Pancreas (tissue), 10 donors: ENCODE measurements at places on chromosomes 7 and 10.

DNA sequence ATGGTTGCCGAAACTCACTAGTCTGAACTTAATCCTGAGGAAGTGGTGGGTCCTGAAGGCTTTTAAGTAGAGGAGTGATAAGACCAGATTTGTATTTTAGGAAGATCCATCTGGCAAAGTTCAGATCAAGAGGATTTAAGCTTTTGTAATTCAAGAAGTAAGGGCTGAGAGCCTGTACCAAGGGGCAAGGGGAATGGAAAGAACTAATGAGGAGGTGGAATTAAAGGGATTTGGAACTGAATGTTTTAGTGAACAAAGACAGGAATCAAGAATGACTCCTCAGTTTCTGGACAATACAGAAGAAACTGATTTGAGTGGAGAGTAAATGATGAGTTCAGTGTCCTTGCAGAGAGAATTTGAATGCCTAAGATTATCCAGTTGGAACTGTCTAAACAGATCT lies 249.0 kb downstream of the C7orf25 start:
- H3K27me3 ChIP-seq: no peaks in the 10 kb centered on the region
- no peak for DNase-seq
- H3K27ac ChIP-seq: no peak overlapping the region
- no peaks in the 10 kb centered on the region for H3K36me3 ChIP-seq

DNA sequence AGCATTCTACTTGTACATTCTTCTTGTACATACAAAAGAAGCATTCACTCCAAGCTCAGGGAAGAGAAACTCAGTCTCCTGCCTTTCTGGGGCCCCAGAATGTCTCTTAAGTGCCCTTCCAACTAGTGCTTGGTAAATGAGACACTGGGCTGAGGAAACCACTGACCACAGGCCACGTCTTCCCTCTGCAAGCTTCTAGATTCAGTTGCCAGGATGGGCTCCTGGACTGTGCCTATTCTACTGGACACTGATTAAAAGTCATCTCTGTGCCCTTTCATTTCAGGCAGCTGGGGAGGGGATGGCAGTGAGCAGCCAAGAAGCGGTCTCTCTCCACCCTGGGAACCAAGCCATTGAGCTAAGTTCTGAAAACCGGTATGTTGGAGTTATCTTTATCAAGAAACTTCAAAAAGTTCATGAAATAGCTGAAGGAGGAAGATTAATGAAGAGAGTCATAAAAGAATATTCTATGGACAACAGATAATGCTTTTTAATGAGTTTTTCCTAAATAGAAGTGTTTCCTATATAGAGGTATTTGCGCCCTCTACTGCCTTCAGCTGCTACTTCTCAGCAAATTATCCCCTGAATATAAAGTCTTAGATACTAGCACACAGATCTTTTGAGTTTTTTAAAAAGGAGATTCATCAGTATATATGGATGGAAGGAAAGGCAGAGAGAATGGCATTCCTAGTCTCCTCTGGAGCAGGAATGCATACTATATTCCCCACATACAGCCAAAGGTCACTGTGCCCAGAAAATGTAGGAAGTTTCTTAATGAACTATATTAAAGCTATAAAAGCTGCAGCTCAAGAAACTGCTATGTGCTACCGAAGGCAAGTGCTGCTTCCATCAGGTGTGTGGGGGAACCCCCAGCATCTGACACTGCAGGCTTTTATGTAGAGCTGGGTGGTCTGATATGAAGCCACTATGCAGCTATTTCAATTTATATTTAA lies 8.4 kb upstream of the IFIT1B start:
- peaks cover 23% of the 10 kb centered on the region for H3K4me1 ChIP-seq
- H3K27ac ChIP-seq: no peak overlapping the region
- no peaks in the 10 kb centered on the region for H3K27me3 ChIP-seq
- H3K4me3 ChIP-seq: no peak overlapping the region
- no peak for DNase-seq
- no peaks in the 10 kb centered on the region for H3K36me3 ChIP-seq

DNA sequence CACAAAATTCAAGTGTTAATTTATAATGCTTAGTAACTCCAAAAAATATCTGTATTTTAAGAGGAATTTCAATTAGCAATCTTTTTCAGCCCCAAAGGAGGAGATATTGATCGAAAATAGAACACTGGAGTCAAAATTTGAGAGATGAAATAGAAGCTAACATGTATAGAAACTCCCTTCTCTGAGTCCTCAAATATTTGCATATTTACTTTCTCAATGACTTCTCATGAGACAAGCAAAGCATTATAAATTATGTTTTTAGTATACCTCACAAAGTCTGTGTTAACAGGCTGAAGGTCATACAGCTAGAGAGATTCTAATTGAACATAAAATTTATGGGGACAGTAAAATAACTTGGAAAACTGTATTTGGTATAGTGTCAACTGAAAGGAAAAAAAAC lies 260.5 kb downstream of the GPAM start:
- H3K36me3 ChIP-seq: no peaks in the 10 kb centered on the region
- no peak for DNase-seq
- H3K4me1 ChIP-seq: no peaks in the 10 kb centered on the region
- no peak overlapping the region for H3K27ac ChIP-seq
- no peaks in the 10 kb centered on the region for H3K27me3 ChIP-seq

DNA sequence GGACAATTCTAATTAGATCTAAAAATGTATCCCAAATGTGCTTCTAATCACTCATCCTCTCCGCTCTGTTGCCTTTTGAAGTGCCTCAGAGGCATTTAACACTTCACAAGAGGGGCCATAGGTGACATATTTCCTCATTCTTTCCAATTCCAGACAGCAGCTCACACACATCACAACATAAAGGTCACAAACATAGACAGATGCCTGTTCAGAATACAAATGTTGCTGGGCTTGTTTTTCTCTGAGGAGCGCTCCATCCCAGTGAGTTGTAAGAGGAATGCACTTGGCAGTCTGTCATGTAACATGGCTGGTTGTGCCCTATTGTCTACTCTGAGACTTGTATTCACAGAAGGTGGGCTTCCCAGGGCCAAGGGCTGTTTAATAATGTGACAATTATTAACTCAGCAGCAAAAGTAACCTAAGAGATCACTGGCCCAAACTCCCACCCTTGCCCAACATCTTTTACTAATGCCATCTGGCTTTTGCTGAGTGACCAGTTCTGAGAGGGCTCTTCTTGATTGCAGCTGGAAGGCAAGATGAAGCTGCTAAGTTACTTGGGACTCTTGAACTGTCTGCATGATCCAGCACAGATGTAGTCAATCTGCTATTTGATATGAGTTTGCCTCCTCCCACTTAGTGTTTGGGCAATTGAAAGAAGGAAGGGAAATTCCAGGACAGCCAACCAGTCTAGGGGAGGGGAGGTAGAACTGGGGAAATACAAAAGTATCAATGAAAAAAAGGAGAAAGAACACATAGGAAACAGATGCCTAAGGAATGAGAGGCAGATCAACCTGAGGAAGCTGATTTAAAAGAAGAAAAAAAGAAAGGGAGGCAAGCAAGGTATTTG lies 13.6 kb downstream of the PON2 start:
- no peaks in the 10 kb centered on the region for H3K4me1 ChIP-seq
- no peaks in the 10 kb centered on the region for H3K27me3 ChIP-seq
- H3K36me3 ChIP-seq: no peaks in the 10 kb centered on the region
- no peak overlapping the region for H3K4me3 ChIP-seq
- no peak overlapping the region for H3K27ac ChIP-seq

DNA sequence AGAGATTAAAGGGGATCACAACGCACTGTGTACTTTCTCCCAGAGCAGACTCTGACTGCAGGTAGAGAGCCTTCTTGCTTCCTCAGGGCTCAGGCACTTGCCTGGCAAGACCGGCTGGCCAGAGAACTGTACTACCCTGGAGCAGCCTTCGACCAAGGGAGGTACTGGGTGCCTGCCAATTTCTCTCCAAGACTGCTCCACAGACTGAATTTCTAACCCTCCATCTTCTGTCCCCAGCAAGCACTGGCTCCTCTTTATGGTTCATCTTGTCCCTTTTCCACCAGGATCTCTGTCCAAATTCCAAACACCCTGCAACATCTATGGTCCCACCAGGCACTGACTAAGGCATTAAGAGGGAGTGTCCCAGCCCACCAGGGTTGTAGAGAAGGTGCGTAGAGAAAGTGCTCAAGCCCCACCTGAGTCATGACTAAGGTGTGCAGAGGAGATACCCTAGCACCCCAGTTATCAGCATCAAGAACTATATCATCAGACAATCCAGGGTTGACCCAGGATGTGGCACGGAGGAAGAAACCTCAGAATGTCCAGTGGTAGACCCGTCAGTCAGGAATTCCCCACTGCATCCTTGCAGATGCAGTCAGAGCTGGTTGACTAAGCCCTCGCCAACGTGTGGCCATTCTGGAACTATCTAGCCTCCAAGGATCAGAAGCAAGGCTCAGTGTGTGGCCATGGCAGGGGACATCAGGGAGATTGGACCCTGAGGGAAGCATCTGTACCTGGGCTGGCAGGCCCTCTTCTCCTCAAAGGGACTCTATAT lies 60.9 kb upstream of the CAMK2B start:
- no peak overlapping the region for H3K4me3 ChIP-seq
- H3K27me3 ChIP-seq: no peaks in the 10 kb centered on the region
- no peak for DNase-seq
- no peaks in the 10 kb centered on the region for H3K4me1 ChIP-seq
- no peak overlapping the region for H3K27ac ChIP-seq

GRCh38 chr10:8596929-8597472 lies 542.5 kb downstream of the GATA3 start:
- H3K4me1 ChIP-seq: no peaks in the 10 kb centered on the region
- H3K36me3 ChIP-seq: no peaks in the 10 kb centered on the region

GRCh38 chr7:18020138-18020715 lies 7.4 kb downstream of the PRPS1L1 start:
- H3K4me3 ChIP-seq: no peak overlapping the region
- DNase-seq: no peak

GRCh38 chr7:158723266-158723665 lies 18.7 kb upstream of the NCAPG2 start:
- H3K27me3 ChIP-seq: no peaks in the 10 kb centered on the region
- H3K27ac ChIP-seq: no peak overlapping the region
- H3K4me1 ChIP-seq: no peaks in the 10 kb centered on the region
- H3K4me3 ChIP-seq: no peak overlapping the region
- H3K36me3 ChIP-seq: no peaks in the 10 kb centered on the region

DNA sequence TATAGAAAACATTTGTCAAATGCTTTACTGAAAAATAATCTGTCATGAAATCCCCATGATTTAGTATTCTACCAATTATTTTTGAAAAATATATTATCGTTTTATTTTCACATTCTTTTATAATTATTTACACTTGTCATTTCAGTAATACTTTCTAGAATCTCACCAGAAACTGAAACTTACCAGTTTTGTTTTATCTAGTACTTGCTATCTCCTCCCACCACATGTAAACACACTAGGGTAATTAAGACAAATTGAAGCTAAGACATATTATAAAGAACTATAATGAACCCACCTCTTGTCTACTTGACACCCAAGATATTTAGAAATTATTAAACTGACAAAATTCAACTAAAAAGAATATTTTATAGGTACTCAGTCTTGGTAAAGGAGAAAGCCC lies 51.5 kb upstream of the GRM3 start:
- H3K27ac ChIP-seq: no peak overlapping the region
- H3K4me1 ChIP-seq: no peaks in the 10 kb centered on the region
- no peaks in the 10 kb centered on the region for H3K36me3 ChIP-seq
- DNase-seq: no peak

GRCh38 chr10:98617906-98618520 lies 171.3 kb upstream of the HPS1 start:
- no peak for DNase-seq
- no peaks in the 10 kb centered on the region for H3K27me3 ChIP-seq
- no peaks in the 10 kb centered on the region for H3K36me3 ChIP-seq
- no peak overlapping the region for H3K27ac ChIP-seq
- H3K4me3 ChIP-seq: no peak overlapping the region

DNA sequence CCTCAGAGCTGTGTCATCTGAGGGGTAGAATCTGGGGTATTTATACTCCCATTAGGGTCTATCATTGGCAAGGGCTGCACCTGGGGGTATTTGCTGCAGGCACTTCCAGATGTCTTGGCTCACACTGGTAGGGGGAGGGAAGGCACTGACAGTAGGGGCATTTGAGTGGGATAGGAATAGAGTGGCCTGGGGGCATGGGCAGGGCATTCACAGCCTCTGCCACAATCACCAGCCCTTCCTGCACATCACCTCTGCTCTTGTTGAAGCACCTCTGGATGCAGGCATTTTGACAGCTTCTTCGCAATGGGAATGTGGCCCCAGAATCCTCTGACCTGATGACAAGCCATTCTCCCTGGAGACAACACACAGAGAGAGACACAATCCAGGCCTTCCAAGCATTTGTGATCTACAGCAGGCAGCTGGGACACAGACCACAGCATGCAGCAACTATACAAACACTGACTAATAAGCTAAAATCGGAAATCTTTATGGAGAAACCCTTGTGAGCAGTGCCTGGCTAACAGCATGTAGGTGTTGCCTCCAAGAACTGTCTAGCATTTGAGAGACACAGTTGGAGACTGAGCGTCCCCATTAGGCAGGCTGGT lies 178.5 kb downstream of the KCNMA1 start:
- H3K27ac ChIP-seq: no peak overlapping the region
- H3K4me1 ChIP-seq: no peaks in the 10 kb centered on the region
- no peaks in the 10 kb centered on the region for H3K36me3 ChIP-seq

GRCh38 chr7:99557940-99558305 lies 519 bp upstream of the ZNF655 start:
- H3K27ac ChIP-seq: peak overlapping the region; percentile 94
- peaks cover 15% of the 10 kb centered on the region for H3K4me1 ChIP-seq
- H3K27me3 ChIP-seq: no peaks in the 10 kb centered on the region
- peak overlapping the region; percentile 93 for H3K4me3 ChIP-seq
- no peak for DNase-seq

DNA sequence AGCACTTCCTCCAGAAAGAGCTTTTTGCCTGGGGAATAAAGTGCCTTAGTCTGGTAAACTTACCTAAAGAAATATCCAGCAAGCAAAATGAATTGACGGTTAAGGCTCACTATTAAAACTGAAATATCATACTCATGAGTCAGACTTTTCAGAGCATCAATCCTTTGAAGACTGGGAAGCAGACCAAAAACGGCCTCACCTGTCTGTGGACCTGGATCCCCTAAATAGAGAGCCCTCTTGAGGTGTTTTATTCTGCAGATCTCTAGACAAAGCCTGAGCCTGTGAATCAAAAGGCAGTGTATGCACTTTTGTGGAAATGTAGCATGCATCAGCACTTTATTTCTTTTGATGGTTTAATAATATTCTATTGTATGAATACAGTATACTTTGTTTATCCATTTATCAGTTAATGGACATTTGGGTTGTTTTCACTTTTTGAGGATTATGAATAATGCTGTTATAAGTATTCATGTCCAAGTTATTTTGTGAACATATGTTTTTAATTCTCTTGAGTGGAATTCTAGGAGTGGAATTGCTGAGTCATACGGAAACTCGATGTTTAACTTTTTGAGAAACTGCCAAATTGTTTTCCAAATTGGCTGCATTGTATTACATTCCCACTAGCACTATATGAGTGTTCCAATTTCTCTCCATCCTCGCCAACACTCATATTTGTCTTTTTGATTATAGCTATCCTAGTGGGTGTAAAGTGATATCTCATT lies 449.0 kb upstream of the IGFBP3 start:
- DNase-seq: no peak
- H3K36me3 ChIP-seq: no peaks in the 10 kb centered on the region
- no peaks in the 10 kb centered on the region for H3K27me3 ChIP-seq
- H3K27ac ChIP-seq: no peak overlapping the region
